Aorta (tissue), 5 donors: ENCODE measurements at places on chromosomes 2 and 18.
A peak's percentile ranks its signal among the peaks of the same experiment; 100 is the strongest.

DNA sequence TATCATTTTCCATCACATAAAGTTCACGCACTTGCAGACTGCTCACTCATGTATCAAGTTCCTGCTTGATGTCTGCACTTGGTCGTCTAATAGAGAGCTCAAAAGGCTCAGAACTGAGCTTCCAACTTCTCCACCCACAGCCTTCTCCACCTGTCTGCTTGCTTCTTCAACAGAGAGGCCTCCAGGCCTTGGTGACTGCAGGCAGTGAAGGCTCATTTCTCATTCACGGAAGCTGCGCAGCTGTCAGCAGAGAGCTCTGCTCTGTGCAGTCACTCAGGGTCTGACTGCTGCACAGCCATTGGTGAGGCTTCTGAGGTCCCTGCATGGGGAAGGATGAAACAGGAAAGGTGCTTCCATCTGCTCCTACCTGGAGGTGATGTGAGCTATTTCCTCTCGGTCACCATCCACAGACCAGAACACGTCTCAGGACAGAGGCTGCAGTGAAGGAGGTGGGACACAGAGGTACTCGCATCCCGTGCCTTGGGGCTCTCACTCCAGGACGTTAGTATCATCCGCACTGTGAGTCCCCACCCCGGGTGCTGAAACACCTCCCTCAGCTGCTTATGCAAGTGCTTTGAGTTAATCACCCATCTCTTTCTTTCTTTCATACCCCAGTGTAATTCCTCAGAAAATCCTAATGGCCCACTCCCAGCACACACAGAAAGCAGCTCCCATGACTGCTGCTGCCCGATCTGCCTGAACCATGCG is 126.2 kb downstream of the TMEM18 start:
- no peak for DNase-seq

DNA sequence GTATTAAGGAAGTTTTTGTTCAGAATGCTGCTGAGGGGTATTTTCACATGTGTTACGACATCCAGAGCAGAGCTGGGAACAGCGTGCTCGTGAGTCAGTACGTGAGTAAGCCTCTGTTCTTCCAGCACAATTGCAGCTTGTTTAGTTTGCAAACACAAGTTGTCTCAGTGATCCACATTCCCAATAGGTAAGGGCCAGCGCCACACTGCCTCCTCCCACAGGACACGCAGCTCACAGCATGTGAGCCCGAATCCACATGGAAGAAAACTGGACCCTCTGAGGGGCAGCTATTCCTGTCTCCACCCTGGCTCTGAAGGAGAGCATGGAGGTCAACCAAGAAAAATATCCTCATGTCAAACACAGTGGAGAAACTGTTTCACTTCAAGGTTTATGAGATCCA is 173.9 kb upstream of the PID1 start:
- DNase-seq = peak; percentile 85

GRCh38 chr18:58276789-58277739 is 233.0 kb downstream of the NEDD4L start:
- no peak for DNase-seq

DNA sequence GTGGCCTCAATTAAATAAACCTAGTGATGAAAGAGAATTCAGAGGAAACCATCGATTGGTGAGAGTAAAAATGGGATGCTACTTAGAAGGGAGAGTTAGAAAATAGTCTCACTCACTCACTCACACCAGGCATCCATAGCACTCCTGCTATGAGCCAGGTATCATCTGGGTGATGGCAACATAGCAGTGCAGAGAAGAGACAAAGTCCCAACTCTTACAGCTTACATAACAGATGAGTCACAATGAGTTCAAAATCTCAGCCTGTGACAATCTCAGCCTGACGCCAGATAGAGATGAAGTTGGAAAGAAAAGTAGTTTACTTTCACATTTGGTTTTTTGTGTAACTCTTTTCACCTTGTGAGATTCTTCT is 55.4 kb upstream of the THOC1 start:
- no peak for DNase-seq

DNA sequence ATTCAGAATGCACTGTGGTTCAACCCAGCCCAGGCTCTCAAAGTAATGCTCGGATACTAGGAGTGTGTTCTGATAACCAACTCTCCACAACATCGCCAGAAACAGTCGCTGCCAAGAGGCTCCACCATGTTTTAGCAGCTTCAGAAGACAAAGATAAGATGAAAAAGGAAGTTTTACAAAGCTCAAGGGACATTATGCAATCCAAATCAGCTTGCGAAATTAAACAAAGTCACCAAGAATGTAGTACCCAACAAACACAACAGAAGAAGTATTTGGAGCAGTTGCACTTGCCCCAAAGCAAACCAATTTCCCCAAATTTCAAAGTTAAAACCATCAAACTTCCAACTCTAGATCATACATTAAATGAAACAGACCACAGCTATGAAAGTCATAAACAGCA is 360.9 kb downstream of the XIRP2 start:
- DNase-seq = no peak
